CD14-positive monocyte (primary cell): ENCODE measurements at places on chromosomes 11 and 22. TPM values are rescaled to one million over a fixed set of nuclear protein-coding genes. Genes with fewer than 3 reads are reported as not detected.
A peak's percentile ranks its signal among the peaks of the same experiment; 100 is the strongest.

CRYBB2 gene
- not detected for polyA plus RNA-seq

NCF4 gene
- 209 TPM for polyA plus RNA-seq

H19 gene
- polyA plus RNA-seq: 0.47 and 0.52 TPM in 2 replicates

RIMBP3B gene
- polyA plus RNA-seq: not detected

CD44 gene
- 531 TPM for polyA plus RNA-seq

SLC6A5 gene
- polyA plus RNA-seq: not detected

DNA sequence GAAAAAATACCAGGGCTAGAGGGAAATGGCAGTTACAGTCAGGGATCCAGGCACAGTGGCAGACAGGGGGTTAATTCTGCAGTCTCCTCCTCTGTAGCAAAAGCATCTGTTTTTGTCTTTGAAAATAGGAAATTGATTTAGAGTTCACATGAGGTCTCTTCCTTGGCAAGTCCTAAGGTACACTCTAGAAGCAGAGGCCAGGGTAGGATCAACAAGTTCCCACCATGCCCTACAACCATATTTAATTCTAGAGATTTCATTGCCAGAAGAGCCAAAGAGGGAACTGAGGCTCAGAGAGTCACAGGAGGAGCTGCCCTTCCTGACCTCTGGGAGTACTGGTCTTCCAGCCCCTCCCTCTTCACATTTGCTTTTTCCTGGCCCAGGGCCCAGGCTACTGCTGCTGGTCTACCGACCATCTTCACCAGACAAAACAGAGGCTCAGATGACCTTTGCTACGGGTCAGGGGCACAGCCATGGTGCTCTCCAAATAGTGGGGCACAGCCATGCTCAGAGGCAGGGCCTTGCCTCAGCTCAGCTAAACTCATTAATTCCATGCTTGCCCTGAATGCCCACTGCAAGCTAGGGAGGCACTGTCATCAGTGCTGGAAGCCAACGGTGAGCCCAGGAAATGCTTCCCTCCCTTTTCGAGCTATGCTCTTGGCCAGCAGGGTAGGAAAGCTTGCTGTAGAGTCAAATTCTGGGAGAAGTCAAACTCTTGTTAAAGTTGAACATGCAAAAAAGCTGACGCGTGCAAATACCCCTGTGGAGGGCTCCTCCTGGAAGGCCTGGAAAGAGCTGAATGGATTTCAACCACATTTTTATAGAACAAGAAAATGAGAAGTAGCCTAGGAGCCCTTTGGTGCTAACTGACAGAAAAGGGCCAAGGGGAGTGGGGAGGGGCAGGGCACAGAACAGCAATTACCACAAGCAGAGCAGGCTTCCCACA is 11.7 kb upstream of the CHRM4 start:
- no peaks in the 10 kb centered on the region for H3K4me1 ChIP-seq
- no peaks in the 10 kb centered on the region for H3K27me3 ChIP-seq
- DNase-seq: no peak
- peaks cover 68% of the 10 kb centered on the region for H3K36me3 ChIP-seq

DNA sequence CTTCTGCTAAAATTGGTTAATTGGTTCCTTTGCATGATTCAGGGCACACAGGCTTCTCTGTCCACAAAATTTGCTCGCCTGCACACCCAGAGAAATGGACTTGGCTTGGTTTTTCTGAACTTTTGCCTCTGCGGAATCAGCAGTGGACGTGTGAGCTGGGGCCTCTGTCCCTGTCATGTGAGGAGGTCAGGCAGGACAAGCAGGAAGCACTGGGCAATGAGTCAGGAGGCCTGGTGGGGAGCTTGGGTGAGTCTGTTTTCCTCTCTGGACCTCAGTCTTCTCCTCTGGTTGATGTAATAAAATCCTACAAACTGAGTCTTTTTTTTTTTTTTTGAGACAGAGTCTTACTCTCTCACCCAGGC is 10.4 kb upstream of the CELSR1 start:
- H3K27ac ChIP-seq: no peak overlapping the region
- peak overlapping the region; percentile 11 for H3K4me3 ChIP-seq
- no peaks in the 10 kb centered on the region for H3K27me3 ChIP-seq
- no peaks in the 10 kb centered on the region for H3K36me3 ChIP-seq

- no peaks in the 10 kb centered on the region for H3K36me3 ChIP-seq
- no peak for DNase-seq
- H3K4me3 ChIP-seq: no peak overlapping the region
- H3K4me1 ChIP-seq: no peaks in the 10 kb centered on the region
- no peak overlapping the region for H3K27ac ChIP-seq
Measured at GRCh38 chr11:14314127-14314526, 44.9 kb downstream of the RRAS2 start.

GRCh38 chr11:85867751-85868150 is 12.6 kb downstream of the CCDC83 start:
- no peaks in the 10 kb centered on the region for H3K27me3 ChIP-seq
- H3K4me3 ChIP-seq: no peak overlapping the region
- no peaks in the 10 kb centered on the region for H3K36me3 ChIP-seq
- peaks cover 4% of the 10 kb centered on the region for H3K4me1 ChIP-seq
- H3K27ac ChIP-seq: no peak overlapping the region

- H3K4me1 ChIP-seq: peaks cover 7% of the 10 kb centered on the region
- no peak for DNase-seq
Measured at GRCh38 chr11:119361056-119361787, 14.7 kb upstream of the MFRP start.

GRCh38 chr22:22745225-22746060 is 101.0 kb downstream of the GGTLC2 start:
- H3K36me3 ChIP-seq: no peaks in the 10 kb centered on the region
- H3K4me3 ChIP-seq: no peak overlapping the region
- no peaks in the 10 kb centered on the region for H3K4me1 ChIP-seq
- peak; percentile 36 for DNase-seq

GRCh38 chr11:18310800-18311340 is 11.1 kb downstream of the HPS5 start:
- peaks cover 57% of the 10 kb centered on the region for H3K36me3 ChIP-seq
- H3K4me3 ChIP-seq: no peak overlapping the region
- peaks cover 21% of the 10 kb centered on the region for H3K4me1 ChIP-seq
- no peaks in the 10 kb centered on the region for H3K27me3 ChIP-seq

DNA sequence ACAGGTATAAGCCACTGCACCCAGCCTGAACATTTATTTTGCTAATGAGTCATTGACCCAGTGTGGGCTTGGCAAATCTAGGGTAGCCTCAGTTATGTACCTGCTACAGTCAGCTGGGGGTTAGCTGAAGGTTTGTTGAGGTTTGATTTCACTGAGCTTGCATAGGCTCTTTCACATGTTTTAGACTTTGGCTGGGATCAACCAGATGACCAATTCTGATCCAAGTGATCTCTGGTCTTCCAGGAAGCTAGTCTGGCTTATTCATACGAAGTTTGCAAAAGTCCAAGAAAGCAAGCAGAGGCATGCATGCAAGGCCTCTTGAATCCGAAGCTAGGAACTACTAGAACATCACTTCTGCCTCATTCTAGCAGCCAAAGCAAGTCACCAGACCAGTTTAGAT is 21.0 kb downstream of the SERPING1 start:
- no peak for DNase-seq
- H3K27ac ChIP-seq: no peak overlapping the region
- H3K27me3 ChIP-seq: no peaks in the 10 kb centered on the region
- H3K4me1 ChIP-seq: no peaks in the 10 kb centered on the region
- H3K4me3 ChIP-seq: no peak overlapping the region

- peaks cover 28% of the 10 kb centered on the region for H3K4me1 ChIP-seq
- peak overlapping the region; percentile 90 for H3K27ac ChIP-seq
- peaks cover 3% of the 10 kb centered on the region for H3K27me3 ChIP-seq
- no peaks in the 10 kb centered on the region for H3K36me3 ChIP-seq
- no peak overlapping the region for H3K4me3 ChIP-seq
Measured at GRCh38 chr11:9038541-9038940, 34.7 kb upstream of the NRIP3 start.

DNA sequence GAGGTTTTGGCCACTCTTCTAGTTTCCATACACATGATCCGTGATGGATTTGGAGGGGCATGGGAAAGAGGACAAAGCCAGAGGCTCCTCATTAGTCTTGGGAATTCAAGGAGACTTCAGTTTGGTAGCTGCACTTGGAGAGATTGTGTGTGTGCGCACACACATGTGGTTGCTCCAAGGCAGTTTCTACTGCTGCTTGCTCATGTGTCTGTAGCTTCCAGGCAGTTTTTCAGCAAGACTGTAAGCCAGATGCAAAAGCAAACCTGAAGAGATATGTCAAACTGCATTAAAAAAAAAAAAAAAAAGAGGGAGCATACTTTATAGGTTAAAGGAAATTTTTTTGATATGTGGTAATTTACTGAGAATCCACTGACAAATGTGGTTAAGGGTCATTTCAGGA is 95.7 kb downstream of the OSBP2 start:
- H3K27ac ChIP-seq: no peak overlapping the region
- no peaks in the 10 kb centered on the region for H3K4me1 ChIP-seq
- no peak overlapping the region for H3K4me3 ChIP-seq
- no peak for DNase-seq
- no peaks in the 10 kb centered on the region for H3K27me3 ChIP-seq

DNA sequence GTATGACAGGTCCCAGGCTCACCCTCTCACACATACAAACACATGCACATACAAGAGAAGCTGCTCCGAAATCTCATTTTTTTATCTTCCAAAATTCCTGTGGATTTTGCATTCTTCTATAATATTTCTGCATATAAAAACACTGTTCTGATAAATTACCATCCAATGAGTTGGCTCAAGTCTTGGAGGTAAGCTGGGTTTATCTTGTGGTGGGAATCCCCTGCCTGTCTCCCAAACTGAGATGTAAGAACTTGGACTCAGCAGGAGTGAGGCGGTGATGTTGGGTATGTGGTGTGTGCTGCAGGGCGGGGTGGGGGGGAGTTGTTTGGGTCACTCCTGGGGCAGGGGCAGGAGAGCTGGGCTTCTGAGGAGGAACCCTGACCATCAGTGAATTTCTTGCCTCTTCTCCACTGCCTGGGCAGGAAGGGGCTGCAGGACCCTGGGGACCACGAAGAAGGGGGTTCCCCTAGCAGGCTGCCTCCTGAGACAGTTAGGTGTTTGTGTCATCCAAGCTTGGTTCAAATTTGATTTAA is 6.8 kb upstream of the P2RY6 start:
- H3K36me3 ChIP-seq: no peaks in the 10 kb centered on the region
- H3K4me1 ChIP-seq: peaks cover 14% of the 10 kb centered on the region
- DNase-seq: no peak
- H3K4me3 ChIP-seq: no peak overlapping the region

GRCh38 chr11:19185516-19186052 is 16.2 kb downstream of the CSRP3 start:
- no peaks in the 10 kb centered on the region for H3K4me1 ChIP-seq
- no peak for DNase-seq
- no peak overlapping the region for H3K4me3 ChIP-seq
- no peaks in the 10 kb centered on the region for H3K27me3 ChIP-seq

GRCh38 chr22:48310289-48310688 is 1517.4 kb downstream of the BRD1 start:
- no peaks in the 10 kb centered on the region for H3K36me3 ChIP-seq
- no peak overlapping the region for H3K27ac ChIP-seq
- H3K4me3 ChIP-seq: no peak overlapping the region
- no peaks in the 10 kb centered on the region for H3K4me1 ChIP-seq

DNA sequence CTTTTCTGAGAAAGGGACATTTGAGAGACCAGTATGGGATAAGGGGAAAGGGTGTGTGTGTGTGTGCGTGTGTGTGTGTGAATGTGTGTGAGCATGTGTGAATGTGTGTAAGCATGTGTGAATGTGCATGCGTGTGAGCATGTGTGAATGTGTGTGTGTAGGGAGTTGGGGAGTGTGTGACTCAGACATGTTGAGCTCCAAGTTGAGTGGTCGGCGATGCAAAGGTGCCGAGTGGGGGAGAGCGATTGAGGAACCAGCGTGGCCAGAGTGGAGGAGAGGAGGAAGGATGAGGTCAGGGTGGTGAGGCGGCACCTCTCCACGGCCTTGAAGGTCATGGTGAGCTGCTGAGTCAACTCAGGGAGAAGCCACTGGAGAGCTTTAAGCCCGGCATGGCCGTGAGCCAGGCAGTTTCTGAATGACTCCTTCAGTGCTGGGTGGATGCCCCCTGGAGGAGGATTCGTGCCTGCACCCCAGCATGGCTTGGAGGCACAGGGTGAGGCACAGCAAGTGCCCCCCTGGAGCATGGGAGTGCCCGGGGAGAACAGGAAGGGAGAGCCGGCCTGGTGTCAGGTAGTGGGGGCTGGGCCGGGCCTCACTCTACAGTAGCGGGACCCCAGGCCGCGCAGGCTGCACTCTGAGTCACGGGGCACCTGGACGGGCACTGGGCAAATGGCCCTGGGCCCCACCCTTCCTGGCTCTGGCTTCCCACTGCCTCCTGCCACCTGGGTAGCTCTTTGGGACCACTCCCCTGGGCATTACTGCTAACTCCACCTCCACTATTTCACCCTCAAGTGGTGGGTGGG is 8.2 kb upstream of the CCDC88B start:
- DNase-seq: peak; percentile 99
- no peaks in the 10 kb centered on the region for H3K27me3 ChIP-seq
- peak overlapping the region; percentile 46 for H3K27ac ChIP-seq
- peaks cover 37% of the 10 kb centered on the region for H3K4me1 ChIP-seq
- H3K4me3 ChIP-seq: no peak overlapping the region

DNA sequence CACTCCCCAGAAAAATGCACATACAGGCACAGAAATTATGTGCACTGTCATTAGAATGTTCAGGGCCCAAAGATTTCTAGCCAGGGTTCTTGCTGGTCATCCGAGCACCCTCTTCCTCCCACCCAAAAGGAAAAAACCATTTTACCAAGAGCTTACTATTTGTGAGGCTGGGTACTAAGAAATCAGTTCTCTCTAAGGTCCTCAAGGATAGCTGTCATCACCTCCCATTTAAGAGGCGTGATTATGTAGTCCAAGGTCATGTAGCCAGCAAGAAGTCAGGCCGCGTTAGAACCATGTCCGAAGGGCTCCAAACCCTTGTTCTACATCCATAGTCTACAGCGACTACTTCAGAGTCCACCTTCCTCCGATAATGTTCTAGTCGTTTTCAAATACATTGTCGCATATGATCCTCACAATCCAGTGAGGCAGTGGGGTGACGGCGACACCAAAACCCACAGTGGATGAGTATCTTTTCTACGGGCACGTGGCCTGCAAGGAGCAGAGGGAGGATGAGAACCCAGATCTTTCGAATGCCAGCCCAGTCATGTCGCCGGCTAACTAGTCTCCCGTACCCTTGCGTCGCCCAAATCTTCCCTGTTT is 634 bp downstream of the TIMM8B start:
- H3K36me3 ChIP-seq: peaks cover 58% of the 10 kb centered on the region
- peak overlapping the region; percentile 95 for H3K4me3 ChIP-seq
- peaks cover 30% of the 10 kb centered on the region for H3K4me1 ChIP-seq
- no peaks in the 10 kb centered on the region for H3K27me3 ChIP-seq
- H3K27ac ChIP-seq: peak overlapping the region; percentile 99

DNA sequence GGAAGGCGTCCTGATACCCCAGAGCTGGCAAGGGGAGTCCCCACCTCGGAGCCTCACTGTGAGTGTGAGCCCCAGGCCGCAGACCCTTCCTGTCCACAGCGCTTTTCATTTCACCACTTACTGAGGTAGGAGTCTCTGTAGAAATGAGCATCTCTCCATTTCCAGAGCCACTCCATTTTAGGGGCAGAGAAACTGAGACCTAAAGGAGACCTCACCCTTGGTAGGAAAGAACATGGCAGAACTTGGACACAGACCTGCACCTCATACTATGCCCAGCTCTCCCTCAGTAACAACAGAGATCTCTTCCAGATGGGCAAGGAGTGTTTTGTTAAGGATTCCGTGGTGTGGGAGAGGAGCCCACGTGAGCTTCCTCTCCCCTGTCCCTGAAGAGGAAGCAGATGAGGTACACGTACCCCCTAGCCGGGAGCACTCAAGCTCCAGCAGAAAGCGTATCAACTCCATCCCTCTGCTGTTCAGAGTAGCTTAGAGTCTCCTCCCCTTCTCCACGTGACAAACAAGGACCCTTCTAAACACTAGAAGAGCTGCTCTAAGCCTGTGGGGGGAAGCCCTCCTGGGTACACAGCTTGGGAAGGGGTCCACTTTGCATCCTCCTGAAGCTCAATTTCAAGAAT is 532 bp upstream of the VSIG2 start:
- H3K36me3 ChIP-seq: no peaks in the 10 kb centered on the region
- H3K4me1 ChIP-seq: peaks cover 58% of the 10 kb centered on the region
- H3K27ac ChIP-seq: no peak overlapping the region
